ENCODE measurements at places on chromosomes 12 and 14.

- no peak for DNase-seq
These were observed 16.0 kb downstream of the AMDHD1 start for GRCh38 chr12:95959107-95959506.

DNA sequence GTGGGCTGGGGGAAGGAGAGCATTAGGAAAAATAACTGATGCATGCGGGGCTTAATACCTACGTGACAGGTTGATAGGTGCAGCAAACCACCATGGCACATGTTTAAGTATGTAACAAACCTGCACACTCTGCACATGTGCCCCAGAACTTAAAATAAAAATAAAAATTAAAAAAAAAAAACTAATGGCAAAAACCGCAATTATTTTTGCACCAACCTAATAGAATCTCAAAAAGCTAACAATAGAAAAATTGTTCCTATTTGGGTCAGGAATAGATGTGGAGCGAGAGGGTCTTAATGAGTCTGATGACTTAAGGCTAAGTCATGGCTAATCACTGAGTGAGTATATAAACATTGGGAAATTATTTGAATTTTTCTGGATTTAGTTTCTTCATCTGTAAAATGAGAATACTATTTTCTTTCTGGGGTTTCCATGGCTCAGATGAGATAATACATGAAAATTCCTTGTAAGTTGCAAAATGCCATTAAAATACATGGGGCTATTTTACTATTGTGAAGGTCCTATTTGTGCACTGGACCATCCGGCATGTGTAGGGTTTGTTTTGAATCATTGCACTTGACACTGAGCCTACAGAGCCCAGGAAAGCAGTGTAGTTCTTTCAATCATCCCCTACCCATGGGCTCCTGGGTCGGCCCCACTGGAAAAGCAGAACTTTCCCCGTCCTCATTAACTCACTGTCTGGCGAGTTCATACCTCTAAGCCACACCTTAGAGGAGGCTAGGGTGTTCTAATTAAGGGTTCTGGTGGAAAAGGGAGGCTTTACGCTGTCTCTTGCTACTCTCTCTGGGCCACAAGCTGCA lies 164.1 kb upstream of the NTF3 start:
- no peak for DNase-seq

DNA sequence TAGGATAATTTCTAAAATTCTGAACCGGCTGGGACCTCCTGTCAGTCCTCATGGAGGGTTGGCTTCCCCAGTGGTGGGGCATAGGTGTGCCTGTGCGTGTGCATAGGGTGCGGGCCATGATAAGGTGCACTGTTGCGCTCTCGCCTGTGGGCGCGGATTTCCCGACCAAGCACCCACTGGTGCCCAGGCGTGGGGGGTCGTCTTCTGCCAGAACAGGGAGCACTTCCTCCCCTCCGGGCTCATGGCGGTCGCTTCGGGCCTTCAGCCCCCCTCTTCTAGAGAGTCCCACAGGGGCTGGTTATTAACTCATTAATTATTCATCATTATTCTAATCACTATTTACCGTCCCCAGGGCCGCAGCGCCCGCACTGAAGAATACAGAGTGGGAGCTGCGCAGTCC lies 2.8 kb downstream of the C1QL4 start:
- DNase-seq = no peak

GRCh38 chr12:59736786-59737185 lies 141.0 kb downstream of the SLC16A7 start:
- DNase-seq = no peak

DNA sequence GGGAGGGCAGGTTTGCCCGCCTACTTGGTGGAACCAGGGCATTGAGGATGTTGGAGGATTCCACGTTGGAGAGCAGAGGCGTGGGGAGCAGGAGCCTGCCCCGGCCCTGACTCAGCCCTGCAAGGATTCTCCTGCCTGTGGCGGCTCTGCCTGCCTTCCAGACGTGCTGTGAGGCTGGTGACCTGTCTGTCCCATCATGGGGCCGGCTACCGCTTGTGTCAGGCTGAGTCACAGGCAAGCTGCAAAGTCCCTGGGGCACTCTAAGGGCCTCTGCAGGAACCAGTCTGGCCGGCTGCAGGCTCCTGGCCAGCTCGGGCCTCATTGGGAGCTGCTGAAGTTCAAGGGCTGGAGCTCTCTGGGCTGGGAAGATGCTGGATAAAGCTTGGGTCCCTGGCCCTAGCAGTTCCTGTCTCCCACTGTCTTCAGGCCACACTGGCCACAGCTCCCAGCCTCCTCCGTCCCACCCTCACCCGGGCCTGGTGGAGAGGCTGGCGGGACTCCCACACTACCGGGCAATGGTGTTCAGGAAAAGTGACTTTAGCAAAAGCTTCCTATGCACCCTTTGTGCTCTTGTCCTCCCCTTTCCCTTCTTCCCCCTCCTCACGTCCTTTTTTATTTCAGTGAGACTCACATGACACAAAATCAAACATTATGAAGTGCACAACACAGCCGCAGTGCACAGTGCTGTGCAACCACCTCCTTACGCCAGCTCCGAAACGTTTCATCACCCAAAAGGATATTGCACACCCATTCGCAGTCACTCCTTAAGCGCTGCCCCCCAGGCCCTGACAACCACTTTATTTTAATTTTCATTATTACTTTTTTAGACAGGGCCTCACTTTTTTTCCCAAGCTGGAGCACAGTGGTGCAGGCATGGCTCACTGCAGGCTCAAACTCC lies 22.0 kb upstream of the ULK1 start:
- no peak for DNase-seq

- DNase-seq = no peak
These were observed 127.7 kb downstream of the PDE3A start for GRCh38 chr12:20495997-20496396.

- no peak for DNase-seq
These were observed 99.1 kb upstream of the MED13L start for GRCh38 chr12:116376354-116377193.

DNA sequence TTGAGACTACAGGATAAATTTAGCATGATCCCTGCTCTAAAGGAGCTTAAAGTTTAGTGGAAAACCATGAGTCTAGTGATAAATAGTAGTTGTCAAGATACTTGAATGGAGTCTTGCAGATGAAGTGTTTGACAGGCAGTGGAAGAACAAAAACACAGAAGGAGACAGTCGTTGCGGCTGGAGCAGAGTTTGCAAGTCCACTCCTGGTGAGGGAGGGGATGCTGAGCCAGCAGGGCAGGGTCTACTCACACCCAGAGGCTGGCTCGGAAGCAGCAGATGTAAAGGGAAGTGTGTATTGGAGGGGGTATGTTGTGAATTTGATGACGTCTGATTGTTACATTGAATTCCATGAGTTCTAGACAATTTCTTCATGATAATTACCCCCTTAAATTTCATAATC lies 61.3 kb downstream of the TRAF3 start:
- DNase-seq = no peak

DNA sequence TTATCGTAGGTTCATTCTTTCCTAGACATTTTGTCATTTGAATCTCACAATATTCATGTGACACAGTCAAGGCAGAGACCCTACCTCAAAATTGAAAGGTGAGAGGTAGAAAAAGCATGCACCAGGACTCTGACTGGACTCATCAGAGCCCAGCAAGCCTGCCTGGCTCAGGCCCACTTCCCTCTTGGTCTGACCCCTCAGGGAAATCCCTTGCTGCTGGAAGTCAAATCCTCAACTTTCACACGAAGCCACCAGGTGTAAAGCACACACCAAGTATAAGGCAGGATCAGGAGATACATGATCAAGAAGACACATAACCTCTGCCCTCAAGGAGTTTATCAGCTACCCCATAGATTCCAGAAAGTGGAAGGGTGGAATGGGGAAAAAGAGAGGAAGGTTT lies 18.8 kb downstream of the NIN start:
- DNase-seq = no peak

GRCh38 chr12:109020796-109021380 lies at the start of gene SVOP:
TSS of gene SVOP (minus strand) at chr12:109021068. CDS start at chr12:109020868, 200 bp downstream.
- DNase-seq = no peak

DNA sequence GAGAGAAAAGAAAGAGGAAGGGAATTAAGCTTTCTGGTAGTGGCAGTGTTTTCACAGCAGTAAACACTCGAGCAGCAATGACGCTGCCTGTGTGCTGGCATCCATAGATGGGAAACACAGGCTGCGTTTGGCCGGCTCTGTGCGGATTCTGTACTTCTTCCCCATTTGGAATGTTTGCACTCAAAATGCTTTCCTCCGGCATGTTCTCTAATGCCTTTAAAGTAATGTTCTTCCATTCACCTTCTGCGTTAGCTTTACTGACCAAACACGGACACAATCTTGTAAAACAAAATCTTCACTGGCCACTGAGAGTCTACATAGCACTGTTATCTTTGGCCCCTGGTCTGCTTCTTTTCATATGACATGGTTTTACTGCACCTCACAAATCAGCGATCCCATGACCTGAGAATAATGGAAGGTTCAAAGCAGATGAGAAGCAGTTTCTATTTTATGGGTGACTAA lies 31.4 kb downstream of the DCP1B start:
- no peak for DNase-seq

Measured in stimulated activated CD8-positive, alpha-beta memory T cell treated with anti-CD3 and anti-CD28 coated beads, Interleukin-4, amount 100 ng/mL, for 4 hours (primary cell).